ENCODE measurements at places on chromosomes 7 and 10. TPM values are rescaled to one million over a fixed set of nuclear protein-coding genes. Genes with fewer than 3 reads are reported as not detected.

Gene GPR141
- 68.1 TPM for total RNA-seq

Gene NPVF
- not detected for total RNA-seq

Gene IFIT3
- 12.0 TPM for total RNA-seq

Gene AKR1B15
- not detected for total RNA-seq

Gene CTAGE8
- total RNA-seq, result 0.33 TPM

Gene RARRES2
- not detected for total RNA-seq

Gene RSPH10B
- total RNA-seq, result not detected

Gene PPP1R9A
- 6.0 TPM for total RNA-seq

Gene HYAL4
- not detected for total RNA-seq

Gene ANKRD61
- not detected for total RNA-seq

All from natural killer cell (primary cell).